Activated CD4-positive, alpha-beta memory T cell treated with anti-CD3 and anti-CD28 coated beads, Interleukin-2, amount 10 ng/mL, durations not matched to agents 7 days and 5 days (primary cell): ENCODE measurements at places on chromosomes 12 and 14.
A peak's percentile ranks its signal among the peaks of the same experiment; 100 is the strongest.

DNA sequence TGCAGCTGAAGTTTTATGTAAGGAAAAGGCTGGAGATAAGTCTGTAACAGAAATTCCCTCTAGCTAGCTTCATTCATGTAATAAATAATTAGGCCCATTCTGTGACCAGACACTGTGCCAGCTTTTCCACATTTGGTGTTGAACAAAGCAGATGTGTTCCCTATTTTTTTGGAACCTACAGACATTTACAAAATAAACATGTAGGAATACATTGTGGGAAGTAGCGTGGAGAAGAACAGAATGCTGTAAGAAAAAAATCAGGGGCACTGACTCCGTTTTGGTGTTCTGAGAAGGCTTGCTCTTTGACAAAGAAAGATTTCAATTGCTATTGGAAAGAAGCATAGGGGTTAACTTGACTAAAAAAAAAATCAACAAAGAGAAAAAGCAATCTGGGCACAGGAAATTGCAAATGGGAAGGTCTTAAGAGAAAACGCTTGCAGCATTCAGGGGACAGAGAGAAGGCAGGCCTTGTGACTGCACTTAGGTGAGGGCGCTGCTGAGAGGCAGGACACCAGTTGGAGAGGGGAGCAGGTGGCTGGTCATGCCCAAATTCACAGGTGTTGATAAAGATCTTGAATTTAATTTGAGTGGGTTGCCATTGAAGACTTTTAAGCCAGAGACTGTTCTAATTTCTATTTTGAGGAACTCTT, 4.0 kb downstream of the FAR2 start:
- no peak for DNase-seq
- no peak overlapping the region for H3K4me3 ChIP-seq
- peaks cover 3% of the 10 kb centered on the region for H3K36me3 ChIP-seq
- no peak overlapping the region for H3K27ac ChIP-seq
- H3K4me1 ChIP-seq, result peaks cover 33% of the 10 kb centered on the region

GRCh38 chr12:121288986-121289385, 7.5 kb downstream of the CAMKK2 start:
- no peak overlapping the region for H3K4me3 ChIP-seq
- no peak for DNase-seq
- no peak overlapping the region for H3K27ac ChIP-seq
- H3K4me1 ChIP-seq, result peaks cover 27% of the 10 kb centered on the region
- no peaks in the 10 kb centered on the region for H3K27me3 ChIP-seq

DNA sequence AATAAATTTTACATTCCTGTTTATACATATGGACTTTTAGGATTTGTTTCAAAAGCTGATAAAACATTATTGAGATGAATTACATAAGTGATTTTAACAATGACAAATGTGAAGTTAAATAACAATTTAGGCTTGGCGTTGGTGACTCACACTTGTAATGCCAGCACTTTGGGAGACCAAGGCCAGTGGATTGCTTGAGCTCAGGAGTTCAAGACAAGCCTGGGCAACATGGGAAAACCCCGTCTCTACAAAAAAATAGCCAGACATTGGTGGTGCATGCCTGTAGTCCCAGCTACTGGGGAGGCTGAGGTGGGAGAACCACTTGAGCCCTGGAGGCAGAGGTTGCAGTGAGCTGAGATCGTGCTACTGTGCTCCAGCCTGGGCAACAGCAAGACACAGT, 7.4 kb downstream of the ACOT2 start:
- H3K27ac ChIP-seq, result no peak overlapping the region
- H3K36me3 ChIP-seq, result peaks cover 21% of the 10 kb centered on the region
- no peaks in the 10 kb centered on the region for H3K27me3 ChIP-seq

GRCh38 chr12:19316425-19316824, 122.9 kb upstream of the AEBP2 start:
- no peak overlapping the region for H3K27ac ChIP-seq
- DNase-seq, result no peak
- peaks cover 11% of the 10 kb centered on the region for H3K4me1 ChIP-seq
- no peaks in the 10 kb centered on the region for H3K36me3 ChIP-seq

- H3K27me3 ChIP-seq, result no peaks in the 10 kb centered on the region
- H3K4me3 ChIP-seq, result peak overlapping the region; percentile 76
- H3K36me3 ChIP-seq, result peaks cover 20% of the 10 kb centered on the region
- peaks cover 89% of the 10 kb centered on the region for H3K4me1 ChIP-seq
- peak overlapping the region; percentile 97 for H3K27ac ChIP-seq
These were observed 40.4 kb upstream of the GZMB start for GRCh38 chr14:24674204-24674970.
